ENCODE measurements at places on chromosomes 12 and 14.

GRCh38 chr12:12822886-12823285, 9.7 kb downstream of the DDX47 start:
- no peak for DNase-seq

DNA sequence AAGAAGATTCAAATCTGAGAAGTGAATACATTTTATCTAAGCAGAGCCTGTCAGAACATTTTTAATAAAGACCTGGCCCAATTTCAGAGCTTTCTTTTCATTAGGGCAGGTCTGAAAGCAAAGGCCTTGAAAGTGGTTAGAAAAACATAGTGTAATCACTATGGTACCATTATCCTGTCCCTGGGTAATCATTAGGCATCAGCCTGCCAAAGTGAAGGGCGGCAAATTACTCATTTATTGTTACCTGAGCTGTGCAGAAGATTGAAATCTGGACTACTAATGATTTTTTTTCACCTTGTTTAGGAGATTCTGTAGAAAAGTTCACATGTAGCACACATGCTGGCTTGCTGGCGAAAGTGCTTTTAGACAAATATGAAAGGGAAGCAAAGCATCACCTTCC, 92.6 kb upstream of the PRKD1 start:
- DNase-seq, result no peak

- DNase-seq, result no peak
Measured at GRCh38 chr12:124750787-124751471, 112.7 kb downstream of the SCARB1 start.

DNA sequence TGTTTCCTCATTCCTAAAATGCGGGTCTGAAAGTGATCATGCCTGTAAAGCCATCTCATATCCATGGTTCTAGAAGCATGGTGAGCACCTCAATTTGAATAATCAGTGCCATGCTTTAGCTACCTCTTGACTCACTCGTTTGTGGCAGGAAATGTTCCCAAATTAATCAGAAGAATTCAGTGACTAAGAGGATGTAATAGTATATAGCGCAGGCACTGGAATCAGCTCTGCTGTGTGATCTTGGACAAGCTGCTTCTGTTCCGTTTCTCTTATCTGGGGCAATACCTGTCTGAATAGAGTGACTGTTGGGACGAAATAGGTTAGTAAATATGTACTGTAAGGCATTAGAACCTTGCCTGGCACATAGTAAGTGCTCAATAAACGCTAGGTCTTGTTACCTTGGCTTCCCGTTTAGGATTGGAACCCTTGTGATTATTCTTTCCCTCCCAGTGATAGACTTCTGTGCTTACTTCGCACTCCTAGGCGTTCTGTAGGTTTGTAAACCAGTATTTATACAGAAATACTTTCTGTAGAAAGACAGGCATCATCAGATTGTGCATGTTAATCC, 820 bp upstream of the SMAGP start:
- no peak for DNase-seq

DNA sequence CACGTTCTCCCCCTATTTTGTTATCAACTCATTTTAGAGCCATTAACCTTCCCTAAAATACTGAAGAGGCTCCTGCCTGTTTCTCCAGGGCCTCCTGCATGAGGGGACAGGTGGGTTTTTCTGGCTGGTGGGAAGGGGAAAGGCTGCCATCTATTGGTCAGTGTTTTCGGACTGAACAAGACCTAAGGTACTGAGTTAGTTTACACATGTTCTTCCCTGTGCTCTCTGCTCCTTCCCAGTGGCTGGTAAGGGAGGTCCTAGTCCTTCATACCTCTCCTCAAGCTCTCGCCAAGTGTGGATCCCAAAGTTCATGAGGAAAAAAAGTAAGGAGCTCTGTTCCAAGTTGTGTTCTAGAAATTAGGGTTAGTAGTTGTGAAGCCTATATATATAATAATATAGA, 357.5 kb downstream of the FSCB start:
- DNase-seq, result no peak

DNA sequence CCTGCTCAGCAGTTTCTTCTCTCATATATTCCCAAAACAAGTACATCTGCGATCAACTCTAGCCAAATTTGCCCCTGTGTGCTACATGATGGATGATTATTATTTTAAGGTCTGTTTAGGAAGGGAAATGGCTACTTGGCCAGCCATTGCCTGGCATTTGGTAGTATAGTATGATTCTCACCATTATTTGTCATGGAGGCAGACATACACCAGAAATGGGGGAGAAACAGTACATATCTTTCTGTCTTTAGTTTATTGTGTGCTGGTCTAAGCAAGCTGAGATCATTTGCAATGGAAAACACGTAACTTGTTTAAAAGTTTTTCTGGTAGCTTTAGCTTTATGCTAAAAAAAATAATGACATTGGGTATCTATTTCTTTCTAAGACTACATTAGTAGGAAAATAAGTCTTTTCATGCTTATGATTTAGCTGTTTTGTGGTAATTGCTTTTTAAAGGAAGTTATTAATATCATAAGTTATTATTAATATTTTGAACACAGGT, 45.5 kb downstream of the EID3 start:
- DNase-seq, result no peak

- DNase-seq, result no peak
Measured at GRCh38 chr12:96587691-96588090, 98.3 kb downstream of the CFAP54 start.

- no peak for DNase-seq
Measured at GRCh38 chr14:99554757-99555531, 49.1 kb downstream of the CCDC85C start.

GRCh38 chr14:30252783-30253674, 305.9 kb upstream of the G2E3 start:
- DNase-seq, result no peak

All from stimulated activated CD8-positive, alpha-beta memory T cell treated with anti-CD3 and anti-CD28 coated beads, Interleukin-2, amount 100 ng/mL, for 1 hour (primary cell).